Esophagus squamous epithelium (tissue), 5 donors: ENCODE measurements at places on chromosomes 3 and 15.

- no peak for DNase-seq
Observed at GRCh38 chr3:139528924-139529323, 10.6 kb downstream of the RBP1 start.

DNA sequence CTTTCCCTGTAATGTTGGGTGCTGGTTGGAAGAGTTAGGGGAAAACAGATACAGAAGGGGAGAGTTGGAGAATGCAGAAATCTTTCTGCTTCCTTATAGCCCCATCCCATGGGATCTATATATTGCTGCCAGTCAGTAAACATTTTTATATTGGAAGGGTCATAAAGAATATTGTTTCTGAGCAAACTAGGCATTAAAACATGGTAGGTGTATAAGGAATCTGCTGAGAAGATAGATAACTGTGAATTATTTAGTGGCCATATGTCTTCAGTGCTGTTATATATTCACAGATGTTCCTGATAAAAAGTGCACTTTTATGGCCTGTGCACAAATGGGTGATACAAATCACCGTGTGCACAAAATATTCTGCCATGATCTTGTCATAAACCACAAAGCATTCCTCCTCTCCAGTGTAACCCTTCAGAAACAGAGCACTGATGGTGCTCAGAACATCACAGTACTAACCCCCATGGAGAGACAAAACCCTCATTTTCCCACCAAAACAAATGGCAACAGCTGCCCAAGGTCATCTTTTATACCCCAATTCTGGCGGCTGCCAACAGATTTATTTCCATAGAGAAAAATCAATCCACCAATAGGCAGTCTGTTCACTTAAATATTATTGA lies 269.3 kb downstream of the SLC9A9 start:
- DNase-seq = no peak

GRCh38 chr3:47571391-47572175 lies 7.1 kb downstream of the CSPG5 start:
- no peak for DNase-seq

DNA sequence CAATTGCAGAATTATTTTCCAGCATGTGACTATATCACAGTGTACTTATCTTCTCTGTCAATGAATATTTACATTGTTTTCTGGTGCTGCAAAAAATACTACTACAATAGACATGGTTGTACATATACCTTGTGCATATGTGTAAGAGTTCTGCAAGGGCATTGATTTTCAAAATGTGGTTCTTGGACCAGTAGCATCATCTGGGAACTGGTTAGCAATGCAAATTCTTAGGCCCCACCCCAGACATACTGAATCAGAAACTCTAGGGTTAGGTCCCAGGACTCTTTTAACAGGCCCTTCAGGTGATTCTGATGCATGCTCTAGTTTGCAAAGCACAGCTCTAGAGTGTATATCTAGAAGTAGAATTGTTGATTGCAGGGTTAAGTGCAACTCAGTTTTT lies 292.3 kb downstream of the ZNF621 start:
- no peak for DNase-seq

DNA sequence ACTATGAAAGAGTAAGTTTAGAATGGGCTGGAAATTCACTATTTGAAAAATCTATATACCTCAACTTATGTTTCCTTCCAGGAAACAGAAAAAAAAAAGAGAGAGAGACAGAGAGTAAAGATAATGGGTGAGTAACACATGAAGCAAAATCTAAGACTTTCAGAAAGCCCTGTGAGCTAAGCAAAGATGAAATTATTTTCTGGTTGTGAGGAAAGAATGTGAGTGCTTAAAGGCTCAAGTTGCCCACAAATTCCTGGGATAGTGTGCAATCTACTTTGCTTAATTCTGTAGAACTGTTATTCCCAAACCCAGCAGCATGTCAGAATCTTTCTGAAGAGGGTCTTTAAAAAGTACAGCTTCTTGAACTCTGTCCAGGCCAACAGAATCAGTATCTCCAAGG lies 337.7 kb upstream of the AGTR1 start:
- no peak for DNase-seq

GRCh38 chr15:83285979-83286553 lies 1.6 kb upstream of the BNC1 start:
- no peak for DNase-seq

GRCh38 chr3:56197259-56197965 lies 270.9 kb downstream of the ERC2 start:
- DNase-seq = no peak

DNA sequence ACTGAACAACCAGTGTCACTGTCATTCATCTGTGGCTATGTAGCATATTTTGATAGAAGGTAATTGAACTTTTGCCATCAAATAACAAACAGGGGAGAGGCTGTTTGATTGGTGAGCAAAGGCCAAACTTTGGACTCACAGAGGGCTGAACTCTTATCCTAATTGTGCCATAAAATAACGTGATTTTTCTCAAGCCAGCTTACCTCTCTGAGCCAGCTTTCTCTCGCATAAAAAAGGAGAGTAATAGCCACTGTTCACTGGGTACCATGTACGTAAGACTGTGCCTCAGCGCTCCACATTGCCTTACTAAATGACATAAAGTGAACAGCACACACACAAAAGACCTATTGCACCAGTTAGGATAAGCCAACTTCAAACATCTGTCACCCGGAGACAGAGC lies 216.9 kb downstream of the LRTM1 start:
- no peak for DNase-seq

DNA sequence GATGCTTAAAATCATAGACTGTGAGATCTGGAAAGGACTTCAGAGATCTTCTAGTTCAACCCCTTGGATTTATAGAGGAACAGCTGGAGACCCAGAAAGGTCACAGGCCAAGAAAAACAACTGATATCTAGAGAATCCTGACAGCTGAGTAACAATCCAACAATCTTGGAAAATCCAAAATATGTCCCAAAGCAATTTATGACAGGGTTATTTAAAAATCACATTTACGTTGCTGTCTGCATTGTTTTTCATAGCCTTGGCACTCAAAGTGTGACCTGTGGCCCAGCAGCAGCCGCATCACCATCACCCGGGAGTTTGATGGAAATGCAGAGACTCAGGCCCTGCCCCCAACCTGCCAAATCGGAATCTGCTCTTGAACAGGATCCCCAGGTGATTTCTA lies 78.8 kb downstream of the FBN1 start:
- no peak for DNase-seq

DNA sequence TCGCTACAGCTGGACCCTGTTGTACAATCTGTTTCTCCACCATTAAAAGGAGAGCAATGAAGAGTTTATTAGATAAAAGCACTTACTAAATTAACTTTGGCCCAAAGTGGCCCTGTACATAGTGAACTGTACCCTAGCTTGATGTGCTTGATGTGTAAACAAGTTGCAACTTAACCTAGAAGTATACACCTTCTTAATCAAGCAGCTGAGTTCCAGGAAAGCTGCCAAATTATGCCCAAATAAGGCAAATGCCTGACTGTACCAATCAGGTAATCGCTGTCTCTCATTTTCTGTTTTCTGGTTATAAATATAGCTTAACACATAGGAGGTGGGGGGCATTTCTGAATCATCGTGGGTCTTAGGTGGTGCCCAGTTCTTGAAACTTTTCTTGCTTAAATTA lies 704.8 kb upstream of the CBLB start:
- no peak for DNase-seq

- DNase-seq = no peak
Observed at GRCh38 chr3:81735334-81735733, 26.1 kb downstream of the GBE1 start.

DNA sequence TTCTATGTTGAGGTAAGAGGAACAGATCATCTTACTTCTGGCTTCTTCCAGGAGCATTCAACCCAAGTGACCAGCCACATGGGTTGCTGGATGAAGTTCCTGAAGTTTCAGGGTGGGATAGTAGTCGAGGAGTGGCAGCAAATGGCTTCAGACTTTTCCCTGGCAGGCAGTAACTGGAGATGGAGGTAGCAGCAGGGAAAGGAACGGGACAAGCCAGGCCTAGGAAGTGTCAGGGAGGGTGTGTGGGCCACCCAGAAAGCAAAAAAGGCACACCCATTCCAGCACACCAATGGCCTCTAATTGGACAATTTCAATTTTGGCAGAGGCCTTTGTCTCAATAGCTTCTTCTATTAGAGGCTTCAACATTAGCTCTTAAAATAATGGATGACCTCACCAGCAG lies 498.6 kb upstream of the ATP11B start:
- DNase-seq = no peak

DNA sequence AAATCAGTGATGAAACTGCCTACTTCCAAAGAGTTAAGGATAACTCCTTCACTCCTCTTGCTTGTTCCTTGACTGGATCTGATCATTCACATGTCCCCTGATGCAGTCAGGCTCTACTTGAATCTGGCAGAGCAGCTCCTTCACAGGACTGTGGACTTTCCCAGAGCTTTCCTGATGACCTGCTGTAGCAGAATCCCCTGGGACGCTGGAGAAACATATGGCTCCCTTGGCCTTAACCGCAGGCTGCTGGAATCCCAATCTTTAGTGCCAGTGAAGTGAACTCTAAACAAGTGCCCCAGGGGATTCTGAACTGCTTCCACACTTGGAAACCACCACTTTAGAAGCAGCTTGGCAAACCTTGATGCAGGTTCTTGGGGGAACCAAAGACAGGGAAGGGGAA lies 217.8 kb downstream of the CHST2 start:
- DNase-seq = no peak

GRCh38 chr3:123256256-123256655 lies 54.5 kb downstream of the SEC22A start:
- DNase-seq = no peak

GRCh38 chr15:50261981-50262380 lies 3.5 kb downstream of the HDC start:
- no peak for DNase-seq

- DNase-seq = no peak
Observed at GRCh38 chr3:170038434-170039110, 777 bp downstream of the GPR160 start.

- no peak for DNase-seq
Observed at GRCh38 chr3:14576163-14576562, 36.0 kb upstream of the GRIP2 start.

DNA sequence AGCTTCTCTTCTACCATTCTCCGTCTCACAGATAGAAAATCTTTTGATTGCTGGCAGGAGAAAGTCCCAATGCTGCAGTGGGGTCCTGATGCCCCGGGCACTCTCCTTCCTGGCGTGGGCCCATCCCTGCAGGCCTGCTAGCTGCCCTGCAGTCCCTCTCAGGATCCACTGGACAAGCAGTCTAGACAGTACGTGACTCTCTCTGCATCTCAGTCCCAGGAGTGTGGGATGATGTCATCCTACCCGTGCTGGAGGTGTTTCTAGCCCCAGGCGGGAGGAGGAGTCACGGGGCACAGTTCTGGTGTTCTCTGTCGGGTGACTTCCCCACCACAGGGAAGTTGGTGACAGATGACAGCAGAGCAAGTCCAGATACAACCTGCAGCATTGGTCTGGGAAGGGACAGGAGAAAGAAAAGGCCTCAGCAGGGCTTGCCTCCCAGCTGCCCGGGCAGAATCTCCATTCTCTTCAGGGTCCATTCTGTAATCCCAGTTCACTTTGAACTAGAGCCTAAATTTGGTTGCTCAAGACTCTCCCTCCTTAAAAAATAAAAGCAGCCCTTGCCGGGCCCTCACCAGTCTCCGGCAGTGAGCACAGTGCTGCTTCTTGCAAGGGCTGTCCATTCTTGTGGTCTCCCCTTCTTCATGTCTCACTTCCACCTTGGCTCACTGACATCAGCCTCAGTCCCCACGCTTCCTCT lies 30.6 kb downstream of the SLC28A1 start:
- no peak for DNase-seq

GRCh38 chr3:385151-385550 lies 188.6 kb downstream of the CHL1 start:
- DNase-seq = no peak

- no peak for DNase-seq
Observed at GRCh38 chr15:75749820-75750219, 37.2 kb upstream of the CSPG4 start.
